Naive thymus-derived CD4-positive, alpha-beta T cell (primary cell): ENCODE measurements at places on chromosomes 12 and 14. TPM values are rescaled to one million over a fixed set of nuclear protein-coding genes. Genes with fewer than 3 reads are reported as not detected.

Gene RPL10L
- total RNA-seq: not detected

Gene DHRS2
- total RNA-seq: not detected

Gene BIN2
- total RNA-seq: 192 TPM

Gene FOXN4
- not detected in 2 replicates for total RNA-seq

Gene OASL
- total RNA-seq: 2.8 TPM

Gene OLR1
- total RNA-seq: not detected

Gene SLC25A47
- total RNA-seq: not detected in 2 replicates

Gene PAX9
- not detected for total RNA-seq

Gene CCDC175
- not detected for total RNA-seq

Gene RPGRIP1
- 0.24 TPM for total RNA-seq

Gene TEP1
- 38.7 and 38.9 TPM in 2 replicates for total RNA-seq

Gene EML1
- 0.69 TPM in 1 of 2 replicates, not detected in the other for total RNA-seq

Gene KLHDC2
- 84.7 TPM for total RNA-seq
